ENCODE measurements at places on chromosomes 5 and 9. TPM values are rescaled to one million over a fixed set of nuclear protein-coding genes. Genes with fewer than 3 reads are reported as not detected.

The LHFPL2 gene
- total RNA-seq: 0.15 TPM

The NUP188 gene
- 87.8 TPM for total RNA-seq

DNA sequence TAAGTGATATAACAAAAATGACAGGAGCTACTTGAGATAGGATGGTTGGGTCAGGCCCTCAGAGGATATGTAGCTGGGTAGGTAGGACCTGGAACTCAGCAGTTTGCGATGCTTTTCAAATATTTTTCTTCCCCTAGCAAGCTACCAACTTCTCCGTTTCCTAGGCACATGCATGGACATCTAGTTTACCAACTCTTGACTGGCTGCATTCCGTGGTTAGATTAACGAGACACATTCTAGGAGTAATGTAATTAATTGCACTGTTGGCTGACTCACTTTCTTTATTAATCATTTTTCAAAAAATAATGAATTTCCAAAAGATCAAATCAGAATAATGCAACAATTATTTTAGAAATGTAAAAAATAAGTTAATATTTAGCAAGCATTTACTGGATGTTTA lies 95.9 kb downstream of the MACIR start:
- H3K4me1 ChIP-seq: peaks cover 7% of the 10 kb centered on the region
- peaks cover 11% of the 10 kb centered on the region for H3K27me3 ChIP-seq
- H3K4me3 ChIP-seq: no peak overlapping the region
- DNase-seq: no peak
- H3K27ac ChIP-seq: no peak overlapping the region

- no peak overlapping the region for H3K4me3 ChIP-seq
- H3K27me3 ChIP-seq: no peaks in the 10 kb centered on the region
- DNase-seq: no peak
- no peaks in the 10 kb centered on the region for H3K4me1 ChIP-seq
- H3K36me3 ChIP-seq: no peaks in the 10 kb centered on the region
- H3K27ac ChIP-seq: no peak overlapping the region
Measured at GRCh38 chr9:130893341-130894101, 3.1 kb downstream of the QRFP start.

GRCh38 chr9:109629615-109630014 lies 131.5 kb upstream of the PTPN3 start:
- H3K27ac ChIP-seq: no peak overlapping the region
- H3K4me1 ChIP-seq: no peaks in the 10 kb centered on the region
- no peaks in the 10 kb centered on the region for H3K36me3 ChIP-seq
- no peak for DNase-seq

- no peak for DNase-seq
- H3K27me3 ChIP-seq: peaks cover 14% of the 10 kb centered on the region
- no peak overlapping the region for H3K4me3 ChIP-seq
Measured at GRCh38 chr5:109676920-109677319, 12.8 kb upstream of the MAN2A1 start.

The FCN1 gene
- total RNA-seq: not detected

The SVEP1 gene
- not detected for total RNA-seq

The HSPA9 gene
- total RNA-seq: 168 TPM

- H3K4me1 ChIP-seq: no peaks in the 10 kb centered on the region
- no peaks in the 10 kb centered on the region for H3K36me3 ChIP-seq
- no peak for DNase-seq
- peaks cover 4% of the 10 kb centered on the region for H3K27me3 ChIP-seq
- H3K4me3 ChIP-seq: no peak overlapping the region
- no peak overlapping the region for H3K27ac ChIP-seq
Measured at GRCh38 chr5:95181644-95182043, 103.2 kb downstream of the MCTP1 start.

- H3K36me3 ChIP-seq: peaks cover 63% of the 10 kb centered on the region
- DNase-seq: no peak
- peaks cover 18% of the 10 kb centered on the region for H3K4me1 ChIP-seq
- H3K27me3 ChIP-seq: no peaks in the 10 kb centered on the region
Measured at GRCh38 chr5:76689321-76690036, 26.4 kb upstream of the F2R start.

DNA sequence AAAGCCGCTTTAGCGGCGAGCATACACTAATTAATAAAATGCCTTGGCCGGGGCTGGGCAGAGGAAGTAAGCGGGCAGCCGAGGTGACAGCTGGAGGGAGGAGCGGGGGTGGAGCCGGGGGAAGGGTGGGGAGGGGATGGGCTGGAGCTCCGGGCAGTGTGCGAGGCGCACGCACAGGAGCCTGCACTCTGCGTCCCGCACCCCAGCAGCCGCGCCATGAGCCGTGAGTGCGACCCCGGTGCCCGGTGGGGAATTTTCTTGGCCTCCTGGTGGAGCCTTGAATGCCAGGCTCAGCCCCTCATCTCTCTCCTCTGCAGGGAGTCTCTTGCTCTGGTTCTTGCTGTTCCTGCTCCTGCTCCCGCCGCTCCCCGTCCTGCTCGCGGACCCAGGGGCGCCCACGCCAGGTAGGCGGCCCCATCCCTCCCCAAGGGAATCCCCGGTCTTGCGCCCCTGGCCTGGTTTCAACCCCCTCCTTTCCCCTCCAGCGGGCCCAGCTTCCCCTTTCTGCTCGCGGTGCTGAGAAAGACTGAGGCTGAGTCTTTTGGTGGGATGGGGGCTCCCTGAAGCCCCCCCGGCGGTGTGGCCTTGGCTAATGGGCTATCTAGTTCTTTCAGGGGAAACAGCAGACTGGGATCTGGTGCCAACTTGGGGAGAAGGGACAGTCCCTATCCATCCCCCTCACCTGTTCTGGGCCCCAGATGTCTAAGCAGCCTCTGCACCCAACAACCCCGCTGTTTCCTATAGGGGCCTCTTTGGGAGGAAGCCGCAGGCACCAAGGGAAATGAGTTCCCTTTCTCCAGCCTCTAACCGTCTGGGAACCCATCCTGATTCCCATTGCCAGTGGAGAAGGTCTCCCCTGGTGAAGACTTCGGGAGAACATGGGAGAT lies at the start of gene PTGS1:
Gene PTGS1, plus strand, starts transcription at position 156 of the 887 bp plus-strand sequence. Its CDS starts 61 bp downstream, at position 217.
- H3K4me1 ChIP-seq: peaks cover 14% of the 10 kb centered on the region
- no peak within 1 kb of the TSS for H3K27ac ChIP-seq
- H3K36me3 ChIP-seq: no peaks in the 10 kb centered on the region
- peak within 1 kb of the TSS; percentile 43 for H3K4me3 ChIP-seq
- H3K27me3 ChIP-seq: peaks cover 20% of the 10 kb centered on the region

All from activated CD4-positive, alpha-beta T cell treated with anti-CD3 and anti-CD28 coated beads, Interleukin-2, amount 10 ng/mL, durations not matched to agents 7 days and 5 days (primary cell).